HepG2 (cell line): ENCODE measurements at places on chromosomes 2 and 18. TPM values are rescaled to one million over a fixed set of nuclear protein-coding genes. Genes with fewer than 3 reads are reported as not detected.

The SETBP1 gene
- total RNA-seq: 0.18 and 0.20 TPM in 2 replicates

The BOK gene
- total RNA-seq: 30.2 and 35.5 TPM in 2 replicates

The COA5 gene
- 64.5 and 72.9 TPM in 2 replicates for total RNA-seq

The HRH4 gene
- not detected in 2 replicates for total RNA-seq

The UGT1A8 gene
- total RNA-seq: not detected in 2 replicates

DNA sequence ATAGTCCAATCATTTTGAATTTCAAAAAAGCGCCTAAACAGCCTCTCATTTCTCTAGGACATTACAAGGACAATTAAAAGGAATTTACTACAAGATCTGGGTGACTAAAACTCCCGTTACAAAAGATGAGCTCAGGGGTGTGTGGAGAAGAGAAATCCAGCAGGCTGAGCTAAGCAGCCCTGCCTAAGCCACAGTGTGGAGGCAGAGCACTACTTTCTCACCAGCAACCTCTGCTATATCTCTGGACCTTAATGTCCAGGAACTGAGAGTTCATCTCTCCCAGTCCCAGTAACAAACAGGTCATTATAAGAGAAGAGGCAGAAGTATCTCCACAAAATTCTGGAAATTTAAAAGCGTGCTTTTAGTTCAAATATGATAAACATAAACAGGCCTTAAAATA is 18.9 kb upstream of the ANKRD62 start:
- no peak for DNase-seq

DNA sequence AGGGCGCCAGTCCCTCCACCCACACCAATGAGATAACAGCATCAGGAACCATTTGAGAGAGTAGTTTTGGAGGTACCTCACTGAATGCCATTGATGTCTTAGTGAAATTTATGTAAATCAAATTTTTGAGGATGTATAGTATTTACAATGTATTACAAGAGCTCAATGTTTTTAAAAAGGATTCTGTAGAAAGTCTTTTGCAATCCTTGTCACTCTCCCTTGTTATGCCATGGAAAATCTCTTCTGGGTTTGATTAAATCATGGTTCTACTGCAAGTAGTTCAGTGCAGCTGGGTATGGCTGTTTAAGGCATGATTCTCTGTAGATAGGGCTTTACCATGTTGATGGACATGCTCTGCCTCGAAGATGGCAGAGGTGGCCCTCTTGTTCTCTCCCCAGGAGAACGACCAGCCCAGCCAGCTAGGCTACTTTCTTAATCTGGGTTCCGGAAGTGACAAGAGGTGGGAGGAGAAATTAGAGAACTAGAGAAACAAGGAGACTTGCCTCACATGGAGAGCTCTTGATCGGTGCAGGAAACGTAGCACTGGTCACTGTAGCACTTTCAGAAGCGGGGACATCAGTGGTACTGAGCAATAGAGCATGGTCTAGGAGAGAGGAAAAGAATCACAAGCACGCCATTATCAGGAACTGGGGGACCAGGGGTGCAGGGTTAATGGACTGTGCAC is 202.7 kb downstream of the CLIP4 start:
- DNase-seq: no peak

GRCh38 chr2:218331745-218332144 is 24.9 kb upstream of the CATIP start:
- DNase-seq: no peak

DNA sequence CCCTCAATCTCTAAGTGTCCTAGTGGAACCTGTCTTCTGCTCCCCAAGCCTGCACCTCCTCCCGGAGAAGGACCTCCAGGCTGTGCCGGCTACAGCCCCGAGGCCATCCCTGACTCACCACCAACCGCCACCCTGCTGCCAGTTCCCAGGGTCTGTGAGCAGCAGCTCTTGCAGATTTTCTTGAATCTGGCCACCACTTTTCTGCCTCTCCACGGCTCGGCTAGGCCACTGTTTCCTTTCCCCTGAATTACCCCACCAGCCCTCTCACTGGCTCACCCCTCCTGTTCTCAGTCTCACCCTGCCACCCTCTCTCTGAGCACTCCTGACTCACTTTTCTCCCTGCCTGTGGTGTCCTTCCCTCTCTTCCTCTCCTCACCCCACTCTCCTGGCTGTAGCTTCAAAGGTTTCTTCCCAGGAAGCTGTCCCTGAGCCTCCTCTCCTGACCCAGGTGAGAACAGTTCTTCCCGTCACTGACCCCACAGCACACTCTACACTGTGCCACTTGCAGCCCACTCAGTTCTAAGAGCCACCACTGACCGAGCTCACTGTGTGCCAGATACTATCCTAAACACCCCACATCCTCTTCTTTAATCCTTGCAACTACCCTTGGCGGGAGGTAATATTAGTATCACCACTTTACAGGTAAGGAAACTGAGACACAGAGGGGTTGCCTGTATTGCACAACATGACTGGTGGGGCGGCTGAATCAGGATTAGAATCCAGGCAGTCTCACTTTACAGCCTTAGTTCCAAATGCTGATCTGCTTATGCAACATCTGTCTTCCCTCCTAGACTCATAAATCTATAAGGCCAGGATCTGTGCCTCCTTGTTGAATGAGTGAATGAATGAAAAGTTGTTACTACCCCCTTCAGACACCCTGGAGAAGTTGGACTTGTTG is 111.6 kb downstream of the SMAD7 start:
- no peak for DNase-seq

- peak; percentile 46 for DNase-seq
These were observed 382.3 kb upstream of the CRIM1 start for GRCh38 chr2:35973132-35973736.

DNA sequence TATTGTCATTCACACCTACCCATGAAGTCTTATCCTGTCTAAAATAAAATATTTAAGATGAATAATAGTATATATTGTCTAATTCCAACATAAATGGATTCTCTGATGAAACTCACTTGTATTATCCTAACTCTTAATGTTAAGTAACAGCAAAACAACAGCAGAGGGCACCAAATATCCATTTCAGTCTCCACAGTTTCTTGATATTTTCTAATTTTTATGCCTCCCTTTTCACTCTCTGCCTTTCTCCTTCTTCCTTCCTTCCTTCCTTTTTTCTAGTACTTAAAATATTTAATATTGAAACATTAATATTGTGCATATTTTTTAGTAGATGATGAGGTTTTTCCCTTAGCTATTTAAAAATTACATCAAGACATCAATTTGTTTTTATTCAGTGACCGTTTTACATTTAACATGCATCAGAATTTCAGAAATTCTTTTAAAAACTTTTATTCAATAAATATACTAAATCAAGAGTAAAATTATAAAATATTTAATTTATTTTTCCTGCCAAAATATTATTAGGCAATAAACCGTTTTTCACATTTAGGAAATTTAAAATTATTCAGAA is 97.6 kb downstream of the WDR7 start:
- DNase-seq: peak; percentile 18

DNA sequence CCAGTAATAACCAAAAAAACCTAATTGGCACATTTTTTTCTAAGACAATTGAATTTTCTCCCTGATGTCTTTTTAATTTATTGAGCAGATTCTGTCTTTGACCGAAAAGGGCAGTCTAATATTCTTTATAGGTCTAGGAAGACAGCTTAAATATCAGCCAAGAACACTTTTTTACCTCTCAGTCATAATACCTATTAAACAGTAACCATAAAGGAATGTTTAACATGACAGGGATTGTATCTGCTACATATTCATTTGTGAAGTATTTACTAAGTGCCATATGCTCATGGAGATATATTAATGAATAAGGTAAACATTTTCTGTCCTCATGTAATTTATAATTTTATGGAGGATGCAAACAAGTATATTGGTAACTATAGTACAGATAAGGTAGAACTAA is 3.1 kb upstream of the HTR2B start:
- no peak for DNase-seq

DNA sequence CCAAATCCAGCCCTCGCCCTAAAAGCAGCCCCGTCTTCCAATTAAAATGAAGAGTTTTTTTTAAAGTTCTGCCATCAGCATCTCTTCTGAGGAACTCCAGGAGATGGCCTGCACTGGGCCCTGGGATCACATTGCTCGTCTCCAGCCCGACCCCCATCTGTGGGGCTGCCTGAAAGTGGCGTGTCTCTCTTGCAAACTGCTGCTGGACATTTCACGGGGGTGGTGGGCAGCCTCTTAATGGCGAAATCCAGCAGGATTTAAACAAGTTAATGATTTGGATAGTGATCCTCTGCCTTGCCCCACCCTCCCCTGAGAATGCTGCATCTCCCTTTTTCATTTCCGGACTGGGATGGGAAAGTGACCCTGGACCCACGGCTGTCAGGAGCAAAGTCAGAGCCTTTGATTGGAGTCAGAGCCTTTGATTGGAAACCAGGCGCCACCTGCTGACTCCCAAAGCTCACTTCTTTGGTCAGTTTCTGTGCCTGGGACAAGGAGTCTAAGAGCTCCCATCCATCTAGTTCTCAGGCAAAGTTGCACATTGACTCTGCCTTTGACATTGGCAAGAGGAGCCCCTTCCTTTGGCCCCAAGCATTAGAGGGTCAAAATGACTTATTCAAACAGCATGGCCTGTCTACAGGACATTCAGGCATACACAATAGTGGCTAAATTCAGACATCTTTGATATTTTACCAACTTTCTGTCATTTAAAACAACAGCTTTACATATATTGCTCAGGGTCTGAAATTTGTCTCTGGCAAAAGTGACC is 155.2 kb downstream of the SH3BP4 start:
- peak; percentile 79 for DNase-seq

GRCh38 chr2:212021947-212022346 is 516.7 kb downstream of the ERBB4 start:
- DNase-seq: peak; percentile 7

GRCh38 chr2:104140361-104140760 is 713.6 kb upstream of the POU3F3 start:
- DNase-seq: no peak

GRCh38 chr2:70477441-70477844 is 76.2 kb downstream of the TGFA start:
- peak; percentile 39 for DNase-seq

DNA sequence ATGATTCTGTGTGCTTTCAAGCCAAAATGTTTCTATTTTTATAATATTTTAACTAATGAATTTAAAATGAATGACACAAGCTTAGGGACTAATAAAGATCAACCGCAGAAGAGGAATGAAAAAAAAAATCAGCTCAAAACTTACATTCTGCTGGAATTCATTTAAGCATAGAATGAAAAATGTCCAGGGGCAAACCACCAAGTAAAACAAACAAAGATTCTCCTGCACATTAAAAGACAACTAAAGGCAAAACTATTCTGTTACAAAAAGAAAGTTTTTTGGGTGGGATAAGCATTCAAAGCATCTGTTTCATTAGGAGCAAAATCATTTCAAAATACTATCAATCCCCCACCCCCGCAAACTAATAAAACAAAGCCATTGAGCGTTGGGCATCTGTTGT is 99.3 kb upstream of the SOX11 start:
- no peak for DNase-seq

DNA sequence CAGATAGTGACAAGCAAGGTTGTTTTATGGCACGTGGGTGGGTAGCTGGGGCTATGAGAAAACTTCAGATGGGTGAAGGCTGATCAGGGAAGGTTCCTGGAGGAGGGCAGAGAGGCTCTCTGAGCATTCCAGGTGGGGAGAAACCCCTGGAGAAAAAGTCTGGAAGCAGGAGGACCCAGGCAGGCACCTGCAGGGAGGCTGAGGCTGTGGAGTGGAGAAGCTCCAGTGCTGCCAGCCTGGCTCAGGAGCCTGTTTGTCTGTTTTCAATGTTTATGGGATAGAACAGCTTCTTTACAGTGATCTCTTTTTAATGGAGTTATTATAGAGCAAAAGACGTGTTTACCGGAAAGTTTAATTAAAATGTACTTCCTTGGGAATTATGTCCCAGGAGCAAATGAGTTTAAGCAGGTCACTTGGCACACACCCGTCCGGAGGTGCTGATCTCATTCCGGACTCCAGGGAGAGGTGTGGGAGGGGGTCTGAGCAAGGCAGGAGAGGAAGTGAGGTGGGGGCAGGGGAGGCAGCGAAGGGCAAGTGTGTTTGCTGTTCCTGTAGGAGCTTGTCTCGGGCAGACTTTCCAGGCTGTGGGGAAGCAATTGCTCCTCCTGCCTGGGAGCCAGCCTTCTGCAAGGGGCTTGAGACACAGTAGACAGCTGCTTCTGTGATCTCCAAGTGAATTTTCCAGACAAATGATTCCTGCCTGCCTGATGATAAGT is 239.5 kb downstream of the MYCN start:
- no peak for DNase-seq

- DNase-seq: no peak
These were observed 419.2 kb downstream of the LRP1B start for GRCh38 chr2:141711627-141712026.

DNA sequence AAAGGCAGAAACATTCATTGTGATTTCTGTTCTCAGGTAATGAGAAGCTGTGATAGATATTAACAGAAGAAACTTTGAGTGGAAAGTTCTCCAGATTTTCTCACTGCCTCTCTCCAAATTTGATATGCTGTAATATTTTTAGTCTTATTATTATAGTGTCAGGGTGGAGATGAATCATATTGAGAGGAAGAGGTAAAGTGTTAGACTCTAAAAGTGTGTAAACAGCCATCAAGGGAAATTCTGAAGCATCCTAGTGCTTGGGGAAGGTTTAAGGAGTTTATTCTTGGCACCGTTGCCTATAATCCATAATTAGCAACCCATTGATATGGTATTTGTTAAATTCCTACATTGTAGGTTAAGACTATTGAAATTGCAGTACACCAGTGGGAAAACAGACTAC is 104.7 kb upstream of the NABP1 start:
- no peak for DNase-seq

DNA sequence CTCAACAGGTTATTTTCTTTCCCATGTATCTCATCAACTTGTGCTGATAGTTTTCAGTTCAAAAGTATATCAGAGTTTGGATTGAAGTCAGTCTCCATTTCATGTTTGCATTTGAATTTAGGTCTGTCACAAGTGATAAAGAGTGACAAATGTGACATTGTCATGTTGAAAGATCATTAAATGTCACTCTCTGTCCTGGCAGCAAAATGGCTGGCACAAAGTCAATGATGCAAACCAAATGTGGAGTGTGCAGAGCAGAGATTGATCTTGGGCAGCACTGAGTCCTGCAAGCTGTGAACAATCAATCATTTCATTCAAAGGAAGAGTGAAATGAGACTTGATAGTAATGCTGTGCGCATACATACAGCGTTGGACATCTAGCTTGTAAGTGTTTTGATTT is 421.8 kb upstream of the CDH7 start:
- no peak for DNase-seq

- DNase-seq: no peak
These were observed 41.8 kb downstream of the FAM210A start for GRCh38 chr18:13684546-13684945.

GRCh38 chr2:136253288-136254004 is 135.5 kb upstream of the CXCR4 start:
- no peak for DNase-seq

DNA sequence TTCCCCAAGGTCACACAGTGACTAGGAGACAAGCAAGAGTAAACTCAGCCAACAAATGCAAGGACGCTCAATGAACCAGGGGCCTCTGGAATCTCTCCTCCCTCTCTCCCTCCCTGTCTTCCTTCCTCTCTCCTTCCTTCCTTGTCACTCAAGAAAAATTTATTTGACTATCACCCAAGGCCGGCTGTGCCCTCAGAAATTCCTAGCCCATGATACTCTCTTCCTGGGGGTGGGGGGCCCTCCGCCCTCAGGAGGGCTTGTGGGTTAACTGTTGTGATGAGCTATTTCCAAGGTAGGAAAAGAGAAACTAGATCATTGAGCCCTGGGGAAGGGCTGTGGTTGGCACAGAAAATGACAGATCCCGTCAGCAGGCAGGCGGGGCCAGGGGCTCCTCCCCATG is 21.7 kb downstream of the INHBB start:
- no peak for DNase-seq
